ENCODE measurements at places on chromosomes 7 and 10. TPM values are rescaled to one million over a fixed set of nuclear protein-coding genes. Genes with fewer than 3 reads are reported as not detected.

GRCh38 chr10:3813986-3814837 lies 29.2 kb upstream of the KLF6 start:
- no peak for ATAC-seq

GRCh38 chr10:60390224-60390626 lies 550 bp upstream of the ANK3 start:
- no peak for ATAC-seq

DNA sequence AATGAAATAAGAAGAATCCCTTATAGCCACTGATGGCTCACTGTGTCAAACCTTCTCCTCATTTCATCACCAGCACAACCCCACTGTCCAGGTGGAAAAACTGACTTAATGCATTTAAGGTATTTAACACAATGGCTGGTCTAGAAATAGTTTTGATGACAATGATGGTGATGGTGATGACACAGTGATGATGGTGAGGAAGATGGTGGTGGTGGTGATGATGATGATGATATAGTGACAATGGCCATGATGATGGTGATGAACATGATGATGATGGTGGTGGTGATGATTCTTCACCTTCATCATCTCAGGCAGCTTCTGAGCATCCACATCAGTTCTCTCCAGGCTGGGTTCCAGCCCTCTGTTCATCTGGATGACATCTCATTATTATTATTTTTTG lies 186.6 kb downstream of the TCERG1L start:
- no peak for ATAC-seq

MPP7 gene
- total RNA-seq, result 5.8 TPM

DNA sequence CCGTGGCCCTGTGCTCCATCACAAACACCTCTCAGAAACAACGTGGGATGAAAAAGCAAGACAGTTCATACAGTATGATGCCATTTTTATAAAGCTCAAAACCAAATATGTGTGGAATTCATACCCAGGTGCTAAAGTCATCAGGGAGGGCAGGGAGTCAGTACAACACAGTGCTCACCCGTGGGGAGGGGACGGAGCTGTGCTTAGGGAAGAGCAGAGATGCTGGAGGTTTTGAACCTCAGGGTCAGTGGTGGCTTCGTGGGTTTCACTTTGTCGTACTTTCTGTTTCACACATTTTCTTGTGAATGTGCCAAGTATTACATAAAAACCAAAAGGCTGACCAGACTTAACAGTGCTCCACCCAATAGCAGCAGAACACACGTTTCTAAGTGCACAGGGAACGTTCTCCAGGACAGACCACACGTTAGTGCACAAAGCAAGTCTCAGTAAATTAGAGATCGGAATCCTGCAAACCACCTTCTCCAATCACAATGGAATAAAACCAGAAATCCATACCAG lies 21.2 kb downstream of the ZMIZ2 start:
- ATAC-seq, result peak; percentile 78

GRCh38 chr10:77553966-77554365 lies 83.6 kb downstream of the KCNMA1 start:
- ATAC-seq, result no peak

DBNL gene
- total RNA-seq, result 137 TPM

- ATAC-seq, result no peak
Observed at GRCh38 chr7:95503271-95504131, 17.8 kb downstream of the ASB4 start.

GCK gene
- 1.2 TPM for total RNA-seq

DNA sequence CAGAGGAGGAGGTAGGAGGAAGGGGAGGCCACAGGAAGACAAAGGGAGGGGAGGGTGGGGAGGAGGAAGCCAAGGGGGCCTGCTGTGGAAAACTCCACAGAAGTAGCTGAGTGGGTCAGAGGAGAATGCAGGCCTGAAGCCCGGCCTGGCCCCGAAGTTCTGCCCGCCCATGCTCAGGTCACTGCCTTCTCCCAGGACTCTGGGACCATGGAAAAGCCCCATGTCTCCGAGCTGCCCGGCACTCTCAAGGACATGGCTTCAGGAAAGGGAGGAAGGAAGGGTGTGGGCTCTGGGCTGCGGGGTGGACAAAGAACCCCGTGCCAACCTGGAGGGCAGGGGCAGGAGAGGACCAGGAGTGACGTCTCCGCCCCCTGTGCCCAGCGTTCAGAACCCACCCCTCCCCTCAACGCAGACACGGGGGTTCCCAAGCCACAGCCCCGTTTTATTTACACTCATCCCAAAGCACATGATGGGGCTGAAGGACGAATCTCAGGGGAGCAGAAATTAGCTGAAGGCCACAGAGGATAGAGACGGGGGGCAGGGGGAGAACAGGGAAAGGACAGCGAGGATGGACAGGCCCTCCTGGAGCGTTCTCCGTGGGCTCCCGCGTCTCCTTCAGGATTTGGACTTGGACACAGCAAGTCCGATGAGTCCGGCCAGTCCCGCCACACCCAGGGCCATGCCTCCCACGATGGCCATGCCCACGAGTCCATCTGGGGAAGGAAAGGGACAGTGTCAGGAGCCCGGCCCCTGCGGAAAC lies 1.8 kb upstream of the CLDN15 start:
- no peak for ATAC-seq

DNA sequence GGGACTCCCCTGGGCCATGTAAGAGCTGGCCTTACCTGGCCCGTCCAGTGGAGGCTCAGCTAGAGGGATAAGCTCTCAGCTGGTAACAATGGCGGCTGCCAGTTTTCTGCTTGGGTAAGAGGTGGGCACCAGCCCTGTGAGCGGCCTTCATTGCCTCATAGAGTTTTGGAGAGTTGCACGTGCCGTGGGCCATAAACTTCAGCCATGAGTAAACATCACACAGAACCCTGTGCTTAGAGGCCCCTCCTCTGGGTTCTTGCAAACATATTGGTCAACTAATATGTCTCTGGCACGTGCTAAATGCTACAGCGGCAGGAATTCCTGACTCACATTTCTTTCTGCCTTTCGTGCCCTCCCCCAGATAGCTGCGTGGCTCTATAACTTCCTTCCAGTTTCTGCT lies 103.9 kb upstream of the LEP start:
- ATAC-seq, result no peak

GPC2 gene
- total RNA-seq, result 2.8 TPM

GRCh38 chr10:94143261-94143660 lies 149.5 kb downstream of the PLCE1 start:
- ATAC-seq, result no peak

GRCh38 chr7:19830604-19831003 lies 57.2 kb upstream of the TMEM196 start:
- ATAC-seq, result no peak

MMD2 gene
- not detected for total RNA-seq

GRCh38 chr7:111229181-111229740 lies 138.3 kb downstream of the LRRN3 start:
- no peak for ATAC-seq

WDR86 gene
- 0.45 TPM for total RNA-seq

DNA sequence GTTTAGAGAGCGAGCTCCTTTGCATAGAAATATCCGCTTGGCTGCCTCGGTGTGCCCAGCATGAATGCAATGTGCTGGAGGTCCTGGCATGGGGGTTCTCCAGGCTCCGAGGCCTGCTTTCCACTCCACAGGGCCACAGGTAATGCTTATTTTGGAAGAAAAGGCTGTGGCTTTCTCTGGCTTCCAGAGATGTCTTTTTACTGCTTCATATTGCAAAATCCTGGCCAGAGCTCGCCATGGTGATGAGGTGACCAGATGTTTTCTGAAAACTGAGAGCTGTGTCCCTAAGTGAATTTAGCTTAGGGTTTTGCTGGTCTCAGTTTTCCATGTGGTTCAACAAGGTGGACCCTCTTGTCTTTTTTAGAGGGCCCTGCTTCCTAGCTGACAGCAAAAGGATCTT lies 65.2 kb downstream of the BMPER start:
- no peak for ATAC-seq

DNA sequence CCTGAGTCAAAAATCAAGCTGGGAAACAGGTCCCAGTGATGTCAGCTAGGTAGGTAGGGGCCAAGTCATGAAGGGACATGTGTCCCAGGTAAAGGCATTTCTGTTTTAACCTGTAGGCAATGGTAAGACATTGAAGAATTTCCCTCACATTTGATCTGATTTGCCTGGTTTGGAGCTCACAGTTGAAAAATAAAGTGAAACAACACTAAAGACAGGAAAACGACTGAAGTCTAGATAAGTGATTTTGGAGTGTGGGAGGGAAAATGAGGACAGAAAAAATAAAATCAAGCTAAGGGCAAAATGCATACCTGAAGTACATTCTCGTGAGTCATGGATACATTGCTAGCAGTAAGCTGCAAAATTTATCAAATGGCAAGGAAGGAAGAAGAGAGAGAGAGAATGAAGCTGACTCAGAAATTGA lies 169.9 kb downstream of the SKIDA1 start:
- no peak for ATAC-seq

- ATAC-seq, result no peak
Observed at GRCh38 chr10:64574371-64574770, 1053.2 kb downstream of the REEP3 start.

DNA sequence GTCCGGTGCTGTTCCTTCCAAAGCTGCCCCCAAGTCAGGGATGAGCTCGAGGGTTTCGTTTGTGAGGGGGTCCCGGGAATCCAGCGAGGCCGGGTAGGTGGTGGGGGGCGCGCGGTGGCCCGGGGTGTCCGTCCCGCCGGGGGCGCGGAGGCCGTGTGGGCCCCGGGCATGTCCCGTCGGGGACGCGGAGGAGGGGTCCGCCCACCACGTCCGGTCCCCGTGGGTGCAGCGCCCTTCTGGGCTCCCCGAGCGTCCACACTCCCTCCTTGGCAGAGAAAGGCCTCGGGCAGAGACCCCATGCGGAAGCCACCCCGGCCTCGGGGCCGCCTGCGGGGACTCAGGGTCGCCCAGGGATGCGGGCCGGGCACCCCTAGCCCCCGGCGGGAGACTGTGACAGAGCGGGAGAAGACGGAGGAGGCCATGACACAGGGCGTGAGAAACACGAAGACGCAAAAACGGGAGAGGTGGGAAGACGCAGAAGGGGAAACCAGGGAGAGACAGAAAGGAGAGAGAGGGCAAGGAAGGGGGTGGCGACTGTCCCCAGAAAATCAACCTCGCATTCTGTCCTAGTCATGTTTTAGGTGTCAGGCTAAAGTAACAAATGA lies 640 bp upstream of the ZNF425 start:
- peak; percentile 53 for ATAC-seq

DNA sequence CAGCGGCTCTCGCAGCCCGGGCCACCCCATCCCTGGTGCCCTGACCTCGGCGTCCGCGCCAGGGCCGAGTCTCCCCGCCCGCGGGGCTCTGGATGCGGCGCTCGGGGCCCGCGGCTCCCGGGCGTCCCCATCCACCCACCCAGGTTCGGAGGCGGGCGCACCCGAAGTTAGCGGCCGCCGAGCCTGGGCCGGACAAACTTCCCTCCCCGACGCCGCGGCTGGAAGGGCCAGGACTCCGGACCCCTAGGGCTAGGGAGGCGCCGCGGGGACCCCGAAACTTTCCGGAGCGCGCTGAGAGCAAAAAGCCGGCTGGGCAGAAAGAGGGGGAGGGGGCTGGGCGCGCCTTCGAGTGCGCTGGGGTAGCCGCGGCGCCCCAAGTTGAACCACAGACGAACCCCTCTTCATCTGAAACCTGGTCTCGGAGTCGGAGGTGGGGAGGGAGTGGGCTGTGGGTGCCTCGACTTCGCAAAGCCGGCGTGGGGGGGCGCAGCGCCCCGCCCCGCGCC lies 3.7 kb upstream of the ELFN1 start:
- ATAC-seq, result no peak

C7orf33 gene
- not detected for total RNA-seq

GRCh38 chr10:4281190-4281825 lies 496.3 kb upstream of the KLF6 start:
- ATAC-seq, result no peak

DNA sequence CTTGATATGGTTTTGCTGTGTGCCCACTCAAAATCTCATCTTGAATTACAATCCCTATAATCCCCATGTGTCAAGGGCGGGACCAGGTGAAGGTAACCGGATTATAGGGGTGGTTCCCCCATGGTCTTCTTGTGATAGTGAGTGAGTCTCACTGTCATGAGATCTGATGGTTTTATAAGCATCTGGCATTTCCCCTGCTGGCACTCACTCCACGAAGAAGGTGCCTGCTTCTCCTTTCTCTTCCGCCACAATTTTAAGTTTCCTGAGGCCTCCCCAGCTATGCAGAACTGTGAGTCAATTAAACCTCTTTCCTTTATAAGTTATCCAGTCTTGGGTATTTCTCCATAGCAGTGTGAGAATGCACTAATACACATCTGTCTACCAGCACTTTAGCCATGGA lies 109.5 kb upstream of the SDK1 start:
- ATAC-seq, result no peak

TFR2 gene
- total RNA-seq, result 30.8 TPM

GRCh38 chr7:139838876-139839275 lies 9.8 kb downstream of the TBXAS1 start:
- ATAC-seq, result no peak

TRIM74 gene
- 1.5 TPM for total RNA-seq

LIPF gene
- not detected for total RNA-seq

OR13A1 gene
- total RNA-seq, result not detected

FOXI2 gene
- total RNA-seq, result not detected

- no peak for ATAC-seq
Observed at GRCh38 chr7:35988105-35988504, 164.9 kb upstream of the EEPD1 start.

GPR85 gene
- total RNA-seq, result 0.17 TPM

DNA sequence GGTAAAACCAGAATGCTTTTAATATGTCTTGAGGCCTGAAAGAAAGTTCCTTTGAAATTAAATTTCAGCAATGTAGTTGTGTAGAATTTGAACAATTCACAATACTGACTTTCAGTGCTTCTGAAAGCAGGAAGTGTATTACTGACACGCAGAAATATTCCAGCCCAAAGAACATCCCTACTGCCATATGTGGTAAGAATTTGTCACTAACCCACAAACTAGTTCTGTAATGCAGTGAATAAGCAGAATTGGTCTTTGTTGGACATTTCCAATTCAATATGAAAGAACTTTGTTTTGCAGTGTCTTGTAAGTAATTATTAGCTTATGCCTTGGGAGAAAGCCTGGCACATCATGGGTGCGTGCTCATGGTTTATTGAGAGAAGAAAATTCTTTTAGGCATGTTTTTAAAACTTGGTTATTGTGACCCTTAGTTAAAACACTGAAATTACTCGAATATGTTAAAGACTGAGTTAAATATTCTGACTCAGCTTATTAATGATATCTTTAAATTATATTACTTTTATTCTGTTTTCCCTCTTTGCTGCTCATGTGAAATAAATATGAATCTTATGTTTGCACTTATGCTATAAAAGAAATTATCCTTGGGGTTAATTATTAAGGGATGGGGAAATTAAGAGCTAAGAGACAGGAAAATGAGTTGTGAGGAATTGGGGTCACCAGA lies 33.4 kb downstream of the PTPN12 start:
- no peak for ATAC-seq

SEMA3D gene
- total RNA-seq, result not detected

UCN3 gene
- total RNA-seq, result not detected

DNA sequence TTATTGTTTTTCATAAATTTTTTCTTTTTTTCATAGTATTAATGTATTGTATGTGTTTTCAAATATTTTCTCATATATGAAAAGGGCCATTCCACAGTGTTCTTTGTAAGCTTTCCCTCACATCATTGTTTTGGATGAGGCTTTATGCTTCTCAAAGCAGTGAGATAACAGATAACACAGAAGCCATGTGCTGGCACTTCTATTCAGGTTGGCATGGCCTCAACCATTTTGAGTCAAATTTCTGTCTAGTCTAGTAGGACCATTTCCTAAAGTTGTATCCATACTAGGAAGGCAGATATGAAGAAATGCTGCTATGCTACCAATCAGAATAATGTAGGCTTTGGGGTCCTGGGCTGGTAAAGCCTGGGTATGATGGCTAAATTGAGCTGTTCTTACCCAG lies 135.9 kb upstream of the LAMB4 start:
- no peak for ATAC-seq
